ENCODE measurements at places on chromosomes 11 and 22. TPM values are rescaled to one million over a fixed set of nuclear protein-coding genes. Genes with fewer than 3 reads are reported as not detected.

Gene MMP20
- not detected for total RNA-seq

- DNase-seq = no peak
Observed at GRCh38 chr11:118406599-118407166, 5.3 kb downstream of the ATP5MG start.

DNA sequence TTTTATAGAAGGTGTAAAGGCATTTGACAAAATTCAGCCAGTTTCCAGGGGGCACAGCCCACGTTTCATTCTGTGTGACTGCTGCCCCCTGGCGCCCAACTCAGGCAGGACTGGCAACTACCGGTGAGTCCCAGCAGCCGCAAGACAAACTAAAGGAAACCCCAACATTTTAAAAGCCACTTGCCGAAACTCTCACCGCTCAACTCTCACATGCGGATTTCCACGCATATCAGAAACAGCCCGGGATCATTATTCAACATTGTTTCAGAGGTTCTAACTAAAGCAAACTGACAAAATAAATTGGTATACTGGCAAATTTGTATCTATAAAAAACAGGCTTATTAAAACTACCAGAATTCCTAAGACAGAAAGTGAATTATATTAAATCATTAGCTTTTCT is 48.2 kb downstream of the MORC2 start:
- peak; percentile 81 for DNase-seq

GRCh38 chr11:11519184-11519583 is 102.6 kb downstream of the GALNT18 start:
- no peak for DNase-seq

DNA sequence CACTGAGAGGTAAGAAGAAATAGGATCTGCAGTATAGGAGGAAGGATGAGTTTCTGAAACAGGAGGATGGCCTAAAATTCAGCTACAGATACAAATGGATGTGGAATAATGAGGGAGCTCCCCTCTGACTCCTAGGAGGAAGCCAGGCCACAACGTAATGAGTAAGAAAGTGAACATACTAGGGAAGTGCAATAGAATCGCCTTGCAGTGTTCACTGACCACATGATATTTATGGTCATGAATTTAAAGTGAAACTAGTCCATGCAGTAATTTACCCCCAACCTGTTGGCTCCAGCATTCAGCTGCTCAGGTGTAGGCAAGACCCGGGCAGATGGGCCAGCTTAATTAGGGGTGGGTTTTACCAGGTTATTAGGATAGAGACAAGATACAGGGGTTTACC is 101.7 kb downstream of the DEUP1 start:
- no peak for DNase-seq

DNA sequence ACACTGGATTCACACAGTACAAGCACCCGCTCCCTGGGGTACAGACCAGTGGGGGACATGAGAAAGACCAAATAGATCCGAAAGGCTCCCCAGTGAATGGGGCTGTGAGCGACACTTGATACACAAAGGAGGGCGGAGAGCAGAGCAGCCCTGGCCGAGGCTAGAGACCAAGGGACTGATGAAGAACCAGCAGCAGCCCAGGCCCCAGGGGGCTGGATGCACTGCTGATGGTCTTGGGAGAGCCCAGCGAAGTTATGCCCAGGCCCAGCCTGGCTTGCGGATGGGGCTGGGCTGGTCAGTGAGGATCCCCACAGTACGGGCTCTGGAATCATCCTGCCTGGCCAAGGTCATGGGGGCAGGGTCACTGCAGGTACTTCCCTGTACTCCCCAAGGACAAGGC is 23.2 kb downstream of the ARHGAP1 start:
- DNase-seq = no peak

Gene UBQLNL
- total RNA-seq = 0.29 TPM

DNA sequence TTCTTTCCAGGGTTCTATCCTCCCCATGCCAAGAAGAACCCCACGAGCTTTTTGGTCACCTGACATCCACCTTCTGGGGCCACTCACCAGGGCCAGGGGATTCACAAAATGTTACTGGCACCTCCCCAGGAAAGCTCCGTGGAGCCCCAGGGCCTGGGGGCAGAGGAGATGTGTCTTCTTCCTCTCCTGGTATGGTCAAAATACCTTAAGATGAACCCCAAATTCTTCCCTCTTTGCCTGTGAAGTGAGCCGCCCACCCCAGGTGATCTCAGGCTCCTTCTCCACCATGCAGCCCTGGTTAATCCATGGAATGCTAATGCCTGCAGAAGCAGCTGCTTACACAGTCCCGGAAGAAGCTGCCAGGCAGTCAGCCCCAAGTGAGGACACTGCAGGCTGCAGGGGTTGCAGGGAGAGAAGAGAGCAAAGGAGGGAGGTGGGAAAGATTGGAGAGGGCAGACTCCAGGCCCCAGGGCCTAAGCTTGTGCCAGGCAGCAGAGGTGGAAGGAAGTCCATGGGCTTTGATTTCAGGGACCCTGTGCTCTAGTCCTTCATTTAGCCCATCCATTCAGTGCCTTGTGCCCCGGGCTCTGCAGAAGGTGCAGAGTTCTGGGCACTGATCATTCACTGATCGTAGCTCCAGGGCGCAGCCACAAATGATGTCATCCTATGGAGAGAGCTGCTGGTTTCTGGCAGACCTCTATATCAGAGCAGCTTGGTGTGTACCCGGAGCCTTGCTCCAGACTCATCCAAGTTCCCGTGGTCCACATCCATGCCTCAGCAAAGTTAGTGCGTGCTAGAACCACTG is 127.9 kb upstream of the NECTIN1 start:
- no peak for DNase-seq

DNA sequence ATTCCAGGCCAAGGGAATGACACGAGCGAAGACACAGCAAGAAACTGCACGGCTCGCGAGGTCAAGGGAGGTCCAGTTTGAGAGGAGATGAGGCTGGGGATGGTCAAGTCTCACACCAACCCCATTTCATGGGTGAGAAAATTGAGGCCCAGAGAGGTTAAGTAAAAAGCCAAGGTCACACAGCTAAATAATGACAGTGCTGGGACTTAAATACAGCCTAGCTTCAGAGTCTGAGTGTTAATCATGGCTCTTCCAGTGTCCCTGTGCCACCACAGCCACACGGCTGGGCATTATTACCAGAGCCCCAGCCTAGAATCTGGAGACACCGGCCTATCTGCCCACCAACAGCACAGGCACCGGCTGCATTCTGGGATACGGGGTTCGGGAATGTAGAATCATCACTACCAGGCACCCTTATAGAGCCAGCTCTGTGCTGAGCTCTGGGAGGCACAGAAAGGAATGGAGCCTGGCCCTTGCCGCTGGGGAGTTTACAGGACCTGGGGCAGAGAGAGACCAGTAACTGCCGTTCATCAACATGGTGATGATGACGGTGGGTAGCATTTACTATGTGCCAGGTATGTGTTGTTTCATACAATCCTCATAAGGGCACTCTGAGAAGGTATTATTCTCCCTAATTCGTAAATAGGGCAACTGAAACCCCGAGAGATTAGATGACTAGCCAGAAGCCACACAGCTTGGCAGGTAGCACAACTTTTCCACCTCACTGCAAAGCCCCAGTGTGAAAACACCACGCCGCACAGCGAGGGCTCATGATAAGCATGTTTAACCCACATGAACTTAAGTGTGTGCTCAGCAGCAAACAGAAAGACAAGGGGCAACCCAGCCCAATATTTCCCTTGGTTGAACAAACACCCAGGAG is 51.8 kb downstream of the CD6 start:
- peak; percentile 59 for DNase-seq

Gene SYNGR1
- 0.47 TPM for total RNA-seq

- no peak for DNase-seq
Observed at GRCh38 chr11:8263109-8263768, 439 bp downstream of the LMO1 start.

- no peak for DNase-seq
Observed at GRCh38 chr11:133107136-133107535, 425.2 kb downstream of the OPCML start.

Gene OR2AG1
- total RNA-seq = not detected

GRCh38 chr11:20873054-20873453 is 203.7 kb downstream of the NELL1 start:
- DNase-seq = no peak

DNA sequence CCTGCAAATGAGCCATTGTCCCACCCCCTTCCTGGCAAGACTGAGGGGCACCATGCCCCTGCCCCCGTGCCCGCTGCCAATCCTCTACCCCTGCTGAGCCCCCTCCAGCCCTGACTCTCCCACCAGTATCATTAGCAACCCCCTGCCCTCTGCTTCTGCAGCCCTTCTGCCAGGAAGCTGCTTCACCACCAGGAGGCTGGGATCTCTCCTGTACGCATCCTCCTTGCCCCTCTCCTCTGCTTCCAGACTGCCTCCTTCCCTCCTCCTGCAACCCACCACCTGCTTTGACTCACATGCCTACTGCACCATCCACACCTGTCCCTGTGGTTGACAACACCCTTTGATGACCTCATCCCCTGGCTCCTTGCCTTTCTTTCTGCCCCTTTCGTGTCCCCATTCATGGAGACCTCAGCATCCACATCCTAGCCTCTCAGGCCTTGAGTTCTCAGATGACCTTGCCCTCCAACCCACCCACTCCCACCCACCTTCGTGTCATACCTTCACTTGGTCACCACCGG is 13.4 kb upstream of the PNPLA3 start:
- DNase-seq = no peak

DNA sequence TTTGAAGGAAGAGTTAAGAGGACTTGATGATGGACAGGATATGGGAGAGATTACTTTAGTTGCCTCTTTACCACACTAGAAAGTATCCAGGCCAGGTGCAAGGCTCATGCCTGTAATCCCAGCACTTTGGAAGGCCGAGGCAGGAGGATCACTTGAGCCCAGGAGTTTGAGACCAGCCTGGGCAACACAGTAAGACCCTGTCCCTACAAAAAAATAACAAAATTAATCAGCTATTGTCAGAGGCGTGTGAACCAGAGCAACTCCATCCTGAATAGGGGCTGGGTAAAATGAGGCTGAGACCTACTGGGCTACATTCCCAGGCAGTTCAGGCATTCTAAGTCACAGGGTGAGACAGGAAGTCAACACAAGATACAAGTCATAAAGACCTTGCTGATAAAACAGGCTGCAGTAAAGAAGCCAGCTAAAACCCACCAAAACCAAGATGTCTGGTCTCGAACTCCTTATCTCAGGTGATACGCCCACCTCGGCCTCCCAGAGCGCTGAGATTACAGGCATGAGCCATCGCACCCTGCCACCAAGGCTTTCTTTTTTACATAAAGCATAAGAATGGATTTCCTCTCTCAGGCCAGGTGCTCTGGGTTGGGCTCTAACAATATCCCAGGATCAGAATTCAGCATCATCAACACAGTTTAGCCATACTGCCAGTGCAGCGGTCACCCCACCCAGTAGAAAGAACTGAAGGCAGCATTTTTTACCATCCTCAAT is 17.8 kb downstream of the PI4KA start:
- DNase-seq = no peak

- DNase-seq = no peak
Observed at GRCh38 chr11:112037527-112037926, 12.3 kb downstream of the DLAT start.

Data from T-helper 17 cell (primary cell).